HT-29 (cell line): ENCODE measurements at places on chromosomes 4 and X.

DNA sequence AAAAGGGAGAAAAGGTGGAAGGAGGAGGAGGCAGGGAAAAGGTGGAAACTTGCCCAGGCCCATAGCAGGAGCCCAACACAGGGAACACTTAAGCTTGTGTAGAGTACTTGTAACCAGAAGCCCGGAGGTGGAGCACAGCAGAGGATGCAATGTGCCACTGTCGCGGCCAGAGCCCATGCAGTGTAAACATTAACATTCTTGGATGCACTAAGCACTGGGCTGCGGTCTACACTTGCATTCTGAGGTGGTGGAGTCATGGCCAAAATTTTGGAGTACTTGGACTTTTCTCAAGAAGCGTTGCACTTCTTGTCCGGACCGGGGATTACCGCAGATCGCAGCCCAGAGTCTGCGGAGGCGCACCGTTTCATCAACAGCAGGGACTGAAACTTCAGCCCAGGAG, 4.5 kb upstream of the RHOXF1 start:
- DNase-seq = no peak

GRCh38 chr4:186104114-186104889, at the start of gene FAM149A:
TSS of gene FAM149A (plus strand) at chr4:186104704.
- DNase-seq = peak; percentile 75

DNA sequence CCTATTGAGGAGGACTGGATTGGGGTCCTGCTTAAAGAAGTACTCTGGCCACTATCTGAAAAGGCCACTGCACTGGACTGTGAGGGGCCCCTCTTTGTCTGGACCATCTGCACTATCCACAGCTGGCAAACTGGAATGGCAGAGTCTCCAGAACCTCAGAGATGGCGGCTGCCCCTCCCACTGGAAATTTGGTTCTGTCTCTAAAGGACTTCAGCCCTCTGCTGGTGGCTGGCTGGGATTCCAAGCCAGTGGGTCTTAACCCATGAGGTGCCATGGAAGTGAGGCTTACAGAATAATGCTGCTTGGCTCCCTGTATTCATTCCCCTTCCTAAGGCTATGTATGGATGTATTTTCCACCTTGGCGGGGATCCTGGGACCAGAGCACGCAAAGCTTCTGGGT, 41.6 kb upstream of the CYLC1 start:
- DNase-seq = peak; percentile 3

- DNase-seq = peak; percentile 77
Measured at GRCh38 chrX:46263494-46263893, 281.7 kb downstream of the ZNF674 start.

GRCh38 chr4:635851-636627, 10.7 kb downstream of the PDE6B start:
- no peak for DNase-seq

DNA sequence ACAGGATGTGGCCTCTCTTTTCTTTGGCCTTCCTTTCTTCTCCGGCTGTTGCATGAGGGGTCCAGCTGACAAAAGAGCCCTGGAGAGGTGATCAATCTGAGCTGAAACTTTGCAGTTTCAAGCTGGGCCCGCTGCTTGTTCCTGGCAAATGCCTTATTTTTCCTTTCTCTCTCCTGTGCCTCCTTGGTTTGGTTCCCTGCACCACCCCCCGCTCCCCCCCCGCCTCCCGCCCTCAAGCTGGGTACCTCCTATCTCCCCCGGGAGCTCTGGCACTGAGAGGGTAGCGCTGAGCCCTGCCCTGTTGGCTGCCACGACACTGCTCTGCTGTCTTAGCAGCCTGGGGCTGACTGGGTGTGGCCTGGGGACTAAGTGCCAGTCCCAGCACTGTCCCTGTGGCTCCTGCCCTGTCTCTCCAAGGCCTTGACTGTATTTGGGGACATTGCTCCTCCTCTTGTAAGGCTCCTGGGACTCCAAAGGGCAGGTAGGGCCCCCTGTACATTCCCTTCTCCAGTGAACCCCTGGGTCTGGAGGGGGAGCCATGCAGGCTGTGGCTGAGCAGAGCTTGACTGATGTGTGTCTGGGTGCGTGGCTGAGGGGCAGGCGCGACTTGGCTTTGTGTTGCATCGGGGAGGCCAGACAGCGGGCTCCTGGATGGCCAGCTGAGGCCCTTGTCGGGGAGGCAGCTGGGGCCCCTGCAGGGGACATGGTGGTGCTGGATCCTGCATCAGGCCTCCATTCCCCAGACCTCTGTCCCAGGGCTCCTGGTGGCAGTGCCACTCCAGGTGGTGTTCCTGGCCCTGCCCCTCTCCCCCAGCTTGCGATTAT, 1.1 kb downstream of the PLXNA3 start:
- DNase-seq = peak; percentile 45

GRCh38 chr4:169818063-169818679, 60.4 kb upstream of the HPF1 start:
- DNase-seq = no peak

- no peak for DNase-seq
Measured at GRCh38 chr4:56181140-56181953, 205.9 kb downstream of the AASDH start.

- DNase-seq = no peak
Measured at GRCh38 chr4:19562456-19562855, 689.2 kb upstream of the SLIT2 start.

DNA sequence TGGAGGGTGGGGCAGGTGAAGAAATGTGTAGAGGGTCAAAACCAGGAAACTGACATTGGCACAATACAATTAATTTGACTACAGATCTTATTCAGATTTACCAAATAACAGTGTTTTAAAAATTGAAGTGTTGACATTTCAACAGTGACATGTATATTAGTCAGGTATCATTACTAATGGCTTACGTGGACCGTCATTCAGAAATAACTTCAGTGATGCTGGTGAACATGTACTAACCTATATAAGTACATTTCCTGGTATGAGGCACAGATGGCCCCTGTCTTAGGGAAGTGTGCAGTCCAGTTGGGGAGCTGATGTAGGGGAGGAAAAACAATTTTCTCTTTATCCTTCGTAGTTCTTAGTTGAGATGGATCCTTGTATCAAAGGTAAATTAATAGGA, 22.3 kb upstream of the MAOA start:
- no peak for DNase-seq

- DNase-seq = no peak
Measured at GRCh38 chr4:8727131-8727530, 134.6 kb downstream of the CPZ start.

DNA sequence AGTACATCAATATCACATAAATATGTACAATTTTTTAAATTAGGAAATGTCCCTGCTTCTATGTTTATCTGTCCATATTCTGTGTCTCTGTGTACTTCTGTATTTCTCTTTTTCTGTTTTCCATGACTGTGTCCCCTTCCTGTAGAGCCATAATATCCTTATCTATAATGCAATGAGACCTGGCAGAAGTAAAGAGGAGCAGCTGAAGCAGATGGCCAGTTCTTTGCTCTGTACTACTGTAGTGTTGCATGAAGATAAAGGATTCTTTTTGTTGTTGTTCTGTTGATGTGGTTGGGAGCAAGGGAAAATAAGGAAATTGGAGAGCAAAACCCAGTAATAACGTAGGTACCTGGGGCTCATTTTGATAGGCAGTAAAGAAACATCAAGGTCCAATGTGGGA, 301.7 kb downstream of the ADGRL3 start:
- no peak for DNase-seq

DNA sequence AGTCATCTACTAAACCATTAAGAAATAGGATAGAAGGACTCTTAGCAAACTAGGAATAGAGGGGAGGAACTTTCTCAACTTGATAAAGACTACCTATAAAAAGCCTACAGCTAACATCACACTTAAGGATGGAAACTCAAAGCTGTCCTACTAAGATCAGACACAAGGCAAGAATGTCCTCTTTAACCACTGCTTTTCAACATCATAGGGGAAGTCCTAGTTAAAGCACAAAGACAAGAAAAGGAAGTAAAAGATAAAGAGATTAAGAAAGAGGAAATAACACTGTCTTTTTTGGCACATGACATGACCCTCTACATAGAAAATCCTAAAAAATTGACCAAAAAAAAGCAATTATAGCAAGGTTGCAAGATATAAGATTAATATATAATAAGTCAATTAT, 136.6 kb downstream of the FBXW7 start:
- no peak for DNase-seq

- no peak for DNase-seq
Measured at GRCh38 chr4:7631288-7632014, 196.7 kb upstream of the PSAPL1 start.

GRCh38 chr4:188428935-188429334, 289.7 kb downstream of the TRIML1 start:
- no peak for DNase-seq

GRCh38 chrX:110755061-110755460, 40.6 kb downstream of the CHRDL1 start:
- no peak for DNase-seq

- DNase-seq = no peak
Measured at GRCh38 chr4:7964890-7965662, 25.4 kb upstream of the AFAP1 start.

GRCh38 chrX:46710425-46710824, 48.5 kb downstream of the SLC9A7 start:
- DNase-seq = no peak

- peak; percentile 26 for DNase-seq
Measured at GRCh38 chr4:112361181-112361791, 64.1 kb downstream of the ALPK1 start.

DNA sequence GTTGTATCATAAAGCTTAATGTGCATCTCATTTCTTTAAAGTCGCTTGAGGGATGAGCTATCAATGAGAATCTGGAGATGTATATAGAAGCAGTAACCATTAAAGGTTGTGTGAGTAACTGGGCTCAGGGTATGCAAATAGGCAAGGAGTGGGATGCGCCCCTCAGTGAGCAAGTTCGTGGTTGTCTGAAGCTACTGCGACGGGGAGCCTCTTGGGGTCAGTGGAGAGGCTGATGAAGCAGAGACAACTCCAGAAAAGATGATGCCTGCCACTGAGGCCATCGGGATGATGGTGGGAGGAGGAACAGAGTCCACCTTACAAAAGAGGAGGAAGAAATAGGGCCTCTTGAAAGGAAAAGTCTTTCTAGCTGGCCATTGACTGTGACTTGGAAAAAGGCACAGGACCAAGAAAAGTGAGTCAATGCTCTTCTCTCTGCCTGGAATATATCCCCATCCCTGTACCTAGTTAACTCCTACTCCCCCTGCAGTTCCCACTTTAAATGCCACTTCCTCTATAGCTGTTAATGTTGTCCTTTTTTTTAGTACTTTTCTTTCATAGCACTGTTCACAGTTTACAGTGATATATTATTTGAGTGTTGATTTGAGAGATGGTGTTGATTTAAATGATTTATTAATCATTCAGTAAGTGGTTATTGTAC, 51.4 kb upstream of the LSM6 start:
- no peak for DNase-seq

DNA sequence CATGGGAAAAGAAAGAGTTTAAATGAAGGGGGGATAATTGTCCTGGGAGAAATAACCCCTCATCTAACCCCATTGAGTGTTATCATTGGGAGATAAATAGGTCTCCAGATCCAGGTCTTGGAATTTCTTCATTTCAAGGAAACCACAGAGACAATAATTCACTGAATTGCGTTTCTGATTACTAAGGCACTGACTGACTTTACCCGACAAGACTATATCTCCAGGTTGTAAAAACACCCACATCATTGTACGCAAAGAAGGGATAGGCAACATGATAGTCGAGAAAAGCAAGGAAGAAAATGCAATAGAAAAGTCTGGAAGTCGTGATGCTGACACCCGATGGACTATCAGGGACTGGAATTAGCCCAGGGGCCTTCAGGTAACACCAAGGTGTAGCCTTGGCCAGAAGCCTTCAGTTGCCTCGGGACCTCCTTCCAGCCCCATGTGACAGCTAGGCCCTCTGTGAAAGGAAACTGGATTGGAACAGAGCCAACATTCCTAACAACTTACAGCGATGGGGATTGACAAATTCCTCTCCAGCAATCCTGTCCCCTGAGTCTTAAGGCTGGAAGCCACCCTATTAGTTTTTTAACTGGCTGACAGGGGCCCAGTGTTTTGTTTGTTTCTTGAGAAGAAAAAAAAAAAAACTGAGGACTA, 46.5 kb upstream of the RAB9B start:
- peak; percentile 11 for DNase-seq

- DNase-seq = peak; percentile 36
Measured at GRCh38 chrX:50081282-50081889, 119.4 kb downstream of the AKAP4 start.

- no peak for DNase-seq
Measured at GRCh38 chrX:139811942-139812629, 104.1 kb upstream of the MCF2 start.

- no peak for DNase-seq
Measured at GRCh38 chrX:7235071-7235470, 87.1 kb upstream of the PUDP start.

DNA sequence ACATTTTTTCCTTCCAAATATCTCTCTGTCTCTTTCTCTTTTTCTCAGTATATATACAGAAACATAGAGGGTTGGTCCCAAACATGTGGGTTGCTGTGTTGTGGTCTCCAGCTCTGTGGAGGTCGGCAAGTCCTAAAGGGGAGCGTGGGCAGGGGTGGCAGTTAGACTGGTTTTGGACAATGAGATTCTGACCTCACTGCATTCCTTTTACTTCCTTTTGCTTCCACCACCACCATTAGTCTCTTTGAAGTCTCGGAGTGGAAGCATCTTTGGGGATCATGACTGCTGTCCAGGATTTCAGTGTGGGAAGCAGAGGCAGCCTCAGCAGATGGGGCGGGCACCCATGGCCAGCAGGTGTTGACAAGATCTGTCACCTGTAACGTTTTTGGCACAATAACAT, 1091.8 kb downstream of the RAPGEF2 start:
- DNase-seq = no peak

- no peak for DNase-seq
Measured at GRCh38 chr4:105399532-105400161, 74.2 kb downstream of the PPA2 start.

DNA sequence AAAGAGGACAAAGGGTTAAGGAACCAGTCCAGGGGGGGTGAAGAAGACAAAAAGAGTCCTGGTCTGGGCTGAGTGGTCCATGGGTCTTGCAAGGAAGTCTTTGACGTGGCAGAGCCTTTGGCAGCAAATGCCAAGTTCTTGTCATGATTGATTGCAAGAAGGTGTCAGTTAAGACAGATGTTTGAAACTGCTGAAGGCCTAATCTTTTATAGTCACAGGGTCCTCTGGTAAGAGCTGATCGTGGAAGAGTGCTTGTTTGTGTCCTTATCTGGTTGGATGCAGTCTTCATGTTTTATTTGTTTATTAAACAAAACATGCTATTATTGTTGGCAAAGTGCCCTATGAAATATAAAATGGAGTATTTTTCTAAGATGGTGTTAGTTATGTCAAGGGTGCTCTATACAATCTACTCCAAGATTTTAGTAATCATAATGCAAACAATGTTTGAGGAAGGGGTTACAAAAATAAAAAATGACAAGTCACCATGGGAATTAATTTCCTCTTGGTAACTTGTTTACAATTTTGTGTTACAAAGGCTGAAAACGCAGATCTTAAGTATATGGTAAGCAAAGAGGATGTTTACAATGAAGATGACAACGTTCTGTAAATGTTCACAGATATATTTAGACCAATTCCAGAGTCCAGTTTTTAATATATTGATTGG, 85.9 kb downstream of the MAGED4 start:
- DNase-seq = no peak
